ENCODE measurements at places on chromosomes 7 and 10.

DNA sequence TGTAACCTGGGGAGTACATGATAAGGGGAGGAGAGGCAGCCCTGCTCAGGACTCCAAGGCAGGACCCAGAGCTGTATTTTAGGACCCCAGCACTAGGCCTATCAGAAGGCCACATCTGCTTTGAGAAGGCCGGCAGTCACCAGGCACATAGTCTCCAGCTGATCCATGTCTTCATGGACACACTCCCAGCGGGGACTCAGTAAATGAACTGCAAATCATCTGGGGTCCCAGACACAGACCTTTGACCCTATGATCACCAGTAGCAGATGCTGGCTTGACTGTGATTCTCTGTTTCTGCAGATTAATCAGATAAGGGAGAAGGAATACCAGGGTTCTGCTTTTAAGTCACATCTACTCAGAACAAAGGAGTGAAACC is 341.4 kb upstream of the PODXL start:
- DNase-seq, result no peak

- DNase-seq, result no peak
Measured at GRCh38 chr10:82267960-82268359, 393.0 kb downstream of the NRG3 start.

DNA sequence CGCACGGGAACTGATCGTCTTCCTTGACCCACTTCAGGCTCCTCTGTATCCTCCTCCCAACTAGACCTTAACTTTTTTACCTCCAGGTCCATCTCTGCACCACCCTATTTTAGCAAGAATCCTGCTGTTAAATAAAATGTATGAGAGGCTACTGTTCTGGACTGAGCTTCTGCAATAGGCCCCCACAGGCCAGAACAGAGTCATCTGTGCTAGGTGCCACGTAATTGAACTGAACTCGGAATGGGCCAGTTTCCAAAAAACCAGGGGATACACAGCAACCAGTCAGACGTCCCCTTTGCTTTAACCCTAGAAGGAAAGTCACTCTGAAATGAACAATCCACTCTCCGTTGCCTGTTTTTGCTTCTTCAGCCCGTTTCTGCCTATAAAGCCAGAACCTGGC is 71.3 kb downstream of the CHST15 start:
- DNase-seq, result no peak

- no peak for DNase-seq
Measured at GRCh38 chr10:514137-514671, 175.3 kb downstream of the DIP2C start.

DNA sequence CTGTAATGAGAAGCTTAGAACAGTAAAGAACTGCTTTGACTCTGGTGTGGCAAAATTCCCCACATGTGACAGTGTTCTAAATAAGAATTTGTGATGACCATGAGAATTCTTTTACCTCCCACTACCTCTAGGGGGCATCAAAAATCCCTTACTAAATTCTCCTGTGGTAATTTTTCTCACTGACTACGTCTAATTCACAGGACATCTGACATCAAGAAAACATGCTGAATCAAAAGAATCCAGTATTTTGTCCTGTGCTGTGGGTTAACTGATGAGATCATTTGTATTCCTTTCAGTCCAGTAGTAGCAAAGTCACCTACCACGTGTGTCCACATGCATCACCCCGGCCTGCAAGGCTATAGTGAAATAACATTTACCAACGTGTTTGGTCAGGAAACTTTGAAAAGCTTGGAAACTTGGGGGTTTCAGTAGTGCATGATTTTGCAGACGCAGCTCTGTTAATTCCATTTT is 103.8 kb downstream of the ATE1 start:
- DNase-seq, result peak; percentile 56

DNA sequence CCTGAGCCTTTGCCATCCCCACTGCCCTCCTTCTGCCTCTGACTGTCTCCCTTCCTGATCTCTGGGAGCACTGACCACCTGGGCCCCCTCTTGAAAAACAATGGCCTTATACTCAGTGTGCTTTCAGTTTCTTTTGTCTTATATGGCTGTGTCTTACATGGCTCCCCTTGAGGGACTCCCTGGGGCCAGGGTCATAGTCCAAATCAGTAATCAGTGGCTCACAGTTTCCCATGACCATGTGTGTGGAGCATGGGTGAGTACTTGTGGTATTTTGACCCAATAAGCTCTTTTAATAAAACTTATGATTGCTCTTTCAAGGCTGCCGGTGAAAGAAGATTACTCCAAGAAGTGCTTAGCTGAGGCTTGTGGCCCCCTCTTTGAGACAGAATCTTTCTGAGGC is 62.4 kb upstream of the PCBD1 start:
- no peak for DNase-seq

- DNase-seq, result no peak
Measured at GRCh38 chr10:35135861-35136260, 9.2 kb downstream of the CREM start.

DNA sequence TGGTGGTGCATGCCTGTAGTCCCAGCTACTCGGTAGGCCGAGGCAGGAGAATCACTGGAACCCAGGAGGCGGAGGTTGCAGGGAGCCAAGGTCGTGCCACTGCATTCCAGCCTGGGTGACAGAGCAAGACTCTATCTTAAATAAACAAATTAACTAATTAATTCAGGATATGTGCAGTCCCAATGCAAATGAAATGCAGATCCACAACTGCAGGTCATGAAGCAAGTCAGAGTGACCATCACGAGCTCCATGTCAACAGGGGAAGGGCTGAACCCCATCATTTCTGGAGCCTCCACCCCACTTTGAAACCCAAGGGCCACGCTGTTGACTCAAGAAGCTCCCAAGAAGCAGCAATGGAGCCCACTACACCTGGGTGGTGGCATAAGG is 115.4 kb downstream of the LARP4B start:
- DNase-seq, result no peak

GRCh38 chr10:43036481-43037428 is 40.1 kb upstream of the RET start:
- no peak for DNase-seq

GRCh38 chr10:91590142-91590903 is 42.5 kb downstream of the PPP1R3C start:
- DNase-seq, result no peak

GRCh38 chr10:85557706-85558105 is 808.9 kb downstream of the GRID1 start:
- DNase-seq, result no peak

DNA sequence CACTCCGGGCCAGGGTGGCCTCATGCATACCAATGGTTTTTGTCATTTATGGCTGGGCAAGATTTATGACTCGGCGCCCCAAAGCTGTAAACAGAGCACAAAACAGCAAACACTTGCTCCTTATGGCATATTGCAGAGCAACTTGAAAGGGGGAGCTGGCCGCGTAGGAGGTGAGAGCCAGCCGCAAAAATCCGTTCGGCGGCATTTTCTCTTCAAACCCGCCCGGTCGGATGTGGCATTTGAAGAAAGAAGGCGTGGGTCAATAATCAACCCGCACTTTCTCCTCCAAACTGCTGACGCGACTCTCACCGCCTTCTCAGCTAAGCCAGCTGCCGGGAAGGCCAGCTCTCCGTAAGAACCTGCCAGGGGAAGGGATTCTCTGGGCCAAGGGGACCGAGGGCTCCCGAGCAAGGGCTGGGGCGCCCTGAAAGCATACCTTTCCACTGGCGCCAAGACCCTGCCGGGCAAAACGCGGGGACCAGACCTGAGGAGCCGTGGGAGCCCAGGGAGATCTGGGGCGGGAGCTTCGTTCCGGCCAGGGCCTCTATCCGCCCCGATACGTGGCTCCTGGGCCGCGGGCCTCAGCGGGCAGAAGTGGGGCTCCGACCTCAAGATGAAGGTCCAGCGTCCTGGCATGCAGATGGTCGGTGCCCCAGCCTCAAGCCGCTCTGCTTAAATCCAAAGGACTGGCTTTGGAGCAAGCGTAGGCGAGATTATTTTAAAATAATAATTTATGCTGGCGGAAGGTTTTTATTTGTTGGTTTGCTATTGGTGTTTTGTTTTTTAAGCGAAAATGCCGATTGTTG is 12.9 kb upstream of the HOXA2 start:
- DNase-seq, result peak; percentile 96

DNA sequence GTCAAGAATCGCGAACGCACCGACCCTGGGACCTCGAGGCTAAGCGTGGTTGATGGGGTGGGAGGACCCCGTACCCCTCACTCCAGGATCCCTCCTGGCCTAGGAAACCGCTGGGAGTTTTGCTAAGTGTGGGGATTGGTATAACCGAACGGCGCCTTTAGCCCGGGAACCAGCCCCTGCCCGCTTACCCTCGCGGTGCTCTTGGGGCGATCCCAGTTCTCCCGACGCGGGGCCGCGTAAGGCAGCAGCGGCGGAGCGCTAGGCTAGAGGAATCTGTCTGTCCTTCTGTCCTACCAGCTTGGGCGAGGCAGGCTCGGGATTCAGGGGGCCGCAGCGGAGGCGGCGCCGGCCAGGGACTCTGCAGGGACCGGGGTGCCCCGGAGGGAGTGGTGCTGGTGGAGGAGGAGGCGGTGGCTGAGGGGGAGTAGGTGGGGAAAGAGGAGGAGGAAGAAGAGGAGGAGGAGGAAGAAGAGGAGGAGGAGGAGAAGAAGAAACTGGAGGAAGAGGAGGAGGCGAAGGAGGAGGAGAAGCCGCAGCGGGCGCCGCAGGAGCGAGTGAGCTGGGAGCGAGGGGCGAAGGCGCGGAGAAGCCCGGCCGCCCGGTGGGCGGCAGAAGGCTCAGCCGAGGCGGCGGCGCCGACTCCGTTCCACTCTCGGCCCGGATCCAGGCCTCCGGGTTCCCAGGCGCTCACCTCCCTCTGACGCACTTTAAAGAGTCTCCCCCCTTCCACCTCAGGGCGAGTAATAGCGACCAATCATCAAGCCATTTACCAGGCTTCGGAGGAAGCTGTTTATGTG is 439 bp upstream of the EMX2 start:
- peak; percentile 46 for DNase-seq

DNA sequence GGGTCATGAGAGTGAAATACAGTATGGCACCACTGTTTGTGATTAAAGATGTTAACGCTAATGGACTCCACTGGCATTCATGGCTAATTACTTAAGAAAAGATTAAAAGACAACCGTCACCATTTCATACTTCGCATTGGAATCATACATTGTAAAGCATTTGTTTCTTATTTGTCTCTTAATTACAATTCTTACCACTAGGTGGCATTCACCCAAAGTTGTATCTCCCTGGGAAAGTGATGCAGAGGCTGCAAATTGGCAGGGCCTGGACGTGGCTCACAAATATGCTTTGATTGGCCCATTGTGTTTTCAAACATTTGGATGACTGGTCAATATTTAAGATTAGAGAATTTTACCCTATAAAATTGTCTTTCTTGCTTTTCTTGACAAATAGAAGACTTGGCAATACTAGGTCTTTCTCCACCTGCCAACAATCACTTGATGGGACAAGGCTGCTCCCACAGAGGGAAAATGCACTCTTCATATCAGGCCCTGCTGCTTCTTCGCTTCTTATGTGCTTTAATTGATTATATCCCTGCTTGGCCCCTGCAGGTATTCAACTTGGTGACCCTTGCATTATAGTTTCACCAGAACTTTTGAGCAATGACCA is 72.1 kb upstream of the STARD3NL start:
- peak; percentile 78 for DNase-seq

GRCh38 chr10:69146759-69147158 is 22.8 kb downstream of the VPS26A start:
- no peak for DNase-seq

All from ACHN (cell line).